ENCODE measurements at places on chromosomes 4 and X. TPM values are rescaled to one million over a fixed set of nuclear protein-coding genes. Genes with fewer than 3 reads are reported as not detected.

Gene UGT2B11
- total RNA-seq = not detected

Gene TRIM61
- total RNA-seq = not detected

Gene TLR1
- total RNA-seq = 4.3 TPM

- no peak for DNase-seq
These were observed 58.0 kb downstream of the FGF16 start for GRCh38 chrX:77505227-77505626.

Gene STPG2
- not detected for total RNA-seq

GRCh38 chr4:21083413-21083812, 383.2 kb downstream of the PACRGL start:
- DNase-seq = no peak

GRCh38 chrX:103941201-103941975, 21.0 kb upstream of the TMSB15B start:
- peak; percentile 27 for DNase-seq

DNA sequence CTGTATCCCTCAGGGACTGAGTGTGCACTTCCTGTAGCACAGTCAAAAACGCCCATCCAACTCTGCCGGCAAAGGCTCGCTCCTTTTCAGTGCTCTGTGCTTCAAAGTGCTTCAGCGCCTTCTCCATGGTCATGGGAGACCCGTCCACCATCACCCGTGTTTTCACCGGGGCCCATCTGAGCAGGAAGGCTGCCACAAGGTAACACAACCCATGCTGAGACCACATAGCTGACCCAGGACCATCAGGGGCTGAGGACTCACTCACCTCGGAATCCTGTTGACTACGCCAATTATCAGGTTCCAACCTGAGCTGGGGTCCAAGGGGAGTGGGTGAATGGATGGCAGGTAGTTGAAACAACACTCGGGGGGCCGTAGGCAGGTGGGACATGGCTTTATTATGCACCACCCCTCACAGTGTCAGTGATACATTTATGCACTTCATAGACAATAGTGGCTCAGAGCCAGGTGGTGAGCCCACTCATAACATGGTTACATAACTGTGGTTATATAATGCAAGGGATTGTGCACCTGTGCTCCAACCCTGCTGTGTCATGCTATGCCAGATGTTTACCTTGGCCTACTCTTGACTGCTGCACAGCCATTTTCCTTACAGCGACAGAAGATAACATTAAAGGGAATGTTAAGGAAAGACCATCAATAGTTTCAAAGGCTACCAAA, 227.8 kb downstream of the ADGRL3 start:
- DNase-seq = no peak

DNA sequence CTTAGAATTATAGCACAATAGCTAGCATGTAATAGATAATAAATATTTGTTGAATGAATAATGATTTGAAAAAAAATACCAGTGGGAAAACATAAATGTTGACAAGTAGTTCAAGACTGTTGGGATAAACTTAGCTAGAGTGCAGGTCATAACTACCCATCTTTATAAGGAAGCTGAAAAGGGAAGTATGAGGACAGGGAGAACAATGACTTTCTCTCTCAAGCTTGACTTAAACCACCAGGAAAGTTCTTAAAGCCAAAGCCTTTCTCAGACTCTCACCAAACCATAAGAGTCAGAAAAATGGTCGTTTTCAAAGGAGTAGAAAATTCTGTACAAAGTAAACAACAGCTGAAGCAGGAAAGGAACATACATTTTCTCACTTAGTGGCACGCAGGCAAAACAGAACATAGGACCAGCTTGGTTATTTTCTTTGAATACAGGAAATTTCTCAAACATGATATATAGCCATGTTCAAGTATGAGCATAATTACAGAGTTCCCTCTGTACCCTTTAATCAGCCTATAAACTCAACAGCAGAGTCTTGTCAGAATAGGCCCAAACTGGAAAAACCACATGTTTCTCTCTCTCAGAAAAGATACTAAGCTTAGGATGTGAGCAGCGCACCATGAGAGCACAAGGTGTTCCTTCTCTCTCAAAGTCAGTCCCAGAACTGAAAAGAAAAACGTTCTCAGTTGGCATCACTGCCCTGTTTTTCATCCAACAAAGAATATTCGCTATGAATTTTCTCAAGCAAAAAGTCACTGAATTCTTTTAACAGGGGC, 28.7 kb downstream of the MAPK10 start:
- DNase-seq = no peak

Gene SPANXN4
- total RNA-seq = not detected

Gene OPRPN
- total RNA-seq = not detected

DNA sequence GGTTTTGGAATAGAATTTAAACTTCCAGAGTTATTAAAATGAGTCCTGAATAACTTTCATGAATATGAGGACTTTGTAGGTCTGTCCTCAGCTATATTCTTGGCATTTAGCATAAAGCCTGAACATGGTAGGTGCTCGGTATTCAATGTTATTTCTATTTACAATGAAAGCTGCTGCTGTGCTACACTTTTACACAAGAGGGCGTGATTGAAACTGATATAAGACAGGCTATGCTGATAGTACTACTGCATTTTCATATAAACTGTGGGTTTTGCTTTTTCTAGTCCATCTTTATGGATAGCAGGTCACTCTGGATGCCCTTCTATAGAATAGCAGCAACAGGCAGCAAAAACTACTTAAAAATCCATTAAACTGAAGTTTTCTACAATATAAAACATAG, 12.3 kb upstream of the GNPDA2 start:
- no peak for DNase-seq

Gene GPR119
- total RNA-seq = not detected

Gene WDR1
- 394 TPM for total RNA-seq

- DNase-seq = no peak
These were observed 28.7 kb upstream of the HPGDS start for GRCh38 chr4:94371290-94371689.

DNA sequence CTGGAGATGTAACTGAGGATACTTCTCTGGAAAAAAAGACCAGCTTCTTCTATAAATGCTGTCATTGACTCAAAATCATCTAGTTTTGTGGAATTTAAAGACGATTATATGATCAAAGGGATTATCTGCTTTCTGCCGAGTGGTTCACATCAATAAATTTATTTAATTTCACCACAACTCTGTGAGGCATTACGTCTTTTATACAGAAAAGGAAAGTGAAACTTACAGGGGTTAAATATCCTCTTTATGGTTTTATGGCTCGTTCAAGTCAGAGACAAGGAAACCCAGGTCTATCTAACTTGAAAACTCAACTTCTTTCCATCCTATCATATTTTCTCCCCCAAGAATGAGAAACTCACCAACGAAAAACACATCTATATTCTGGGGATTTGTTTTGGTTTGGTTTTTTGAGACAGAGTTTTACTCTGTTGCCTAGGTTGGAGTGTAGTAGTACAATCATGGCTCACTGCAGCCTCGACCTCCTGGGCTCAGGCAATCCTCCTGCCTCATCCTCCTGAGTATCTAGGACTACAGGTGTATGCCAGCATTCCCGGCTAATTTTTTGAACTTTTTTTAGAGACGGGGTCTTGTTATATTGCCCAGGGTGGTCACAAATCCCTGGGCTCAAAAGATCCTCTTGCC, 377.9 kb upstream of the EMCN start:
- DNase-seq = no peak

GRCh38 chr4:89283226-89284009, 24.2 kb downstream of the GPRIN3 start:
- DNase-seq = no peak

Gene F11
- total RNA-seq = not detected

Gene ADAMTS3
- 1.6 TPM for total RNA-seq

- DNase-seq = peak; percentile 55
These were observed 254.5 kb upstream of the RPS6KA3 start for GRCh38 chrX:20521222-20521621.

Gene TDO2
- total RNA-seq = 2.4 TPM

GRCh38 chrX:134423606-134424005, 36.4 kb upstream of the HPRT1 start:
- no peak for DNase-seq
